ENCODE measurements at places on chromosomes 6 and 20. TPM values are rescaled to one million over a fixed set of nuclear protein-coding genes. Genes with fewer than 3 reads are reported as not detected.

The RPRD1B gene
- total RNA-seq, result 25.3 TPM

The TMEM244 gene
- not detected for total RNA-seq

- H3K36me3 ChIP-seq, result no peaks in the 10 kb centered on the region
- no peak for DNase-seq
- no peak overlapping the region for H3K27ac ChIP-seq
- H3K4me3 ChIP-seq, result no peak overlapping the region
Observed at GRCh38 chr6:84897988-84898594, 133.7 kb upstream of the TBX18 start.

- H3K27ac ChIP-seq, result no peak overlapping the region
- no peak for DNase-seq
- no peaks in the 10 kb centered on the region for H3K36me3 ChIP-seq
- no peaks in the 10 kb centered on the region for H3K27me3 ChIP-seq
- no peak overlapping the region for H3K4me3 ChIP-seq
Observed at GRCh38 chr6:100614386-100614785, 149.7 kb upstream of the SIM1 start.
